ENCODE measurements at places on chromosomes 2 and 18.

DNA sequence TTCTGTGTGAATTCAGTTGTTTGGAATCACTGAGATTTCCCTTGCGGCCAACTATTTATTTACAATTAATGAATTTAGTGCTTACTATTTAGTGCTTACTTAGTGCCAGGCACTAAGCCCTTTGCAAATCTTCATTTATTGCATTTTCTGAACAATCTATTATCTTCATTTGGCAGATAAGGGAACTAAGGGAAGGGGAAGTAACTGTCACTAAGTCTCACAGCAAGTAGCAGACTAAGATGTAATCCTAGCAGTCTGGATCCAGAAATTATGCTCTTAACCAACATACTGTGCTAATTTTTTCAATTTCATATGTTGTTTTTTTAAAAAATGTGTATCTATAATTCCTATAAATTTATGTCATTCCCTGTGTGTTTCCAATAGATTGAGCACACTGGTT is 214.4 kb upstream of the EPC2 start:
- DNase-seq: no peak

DNA sequence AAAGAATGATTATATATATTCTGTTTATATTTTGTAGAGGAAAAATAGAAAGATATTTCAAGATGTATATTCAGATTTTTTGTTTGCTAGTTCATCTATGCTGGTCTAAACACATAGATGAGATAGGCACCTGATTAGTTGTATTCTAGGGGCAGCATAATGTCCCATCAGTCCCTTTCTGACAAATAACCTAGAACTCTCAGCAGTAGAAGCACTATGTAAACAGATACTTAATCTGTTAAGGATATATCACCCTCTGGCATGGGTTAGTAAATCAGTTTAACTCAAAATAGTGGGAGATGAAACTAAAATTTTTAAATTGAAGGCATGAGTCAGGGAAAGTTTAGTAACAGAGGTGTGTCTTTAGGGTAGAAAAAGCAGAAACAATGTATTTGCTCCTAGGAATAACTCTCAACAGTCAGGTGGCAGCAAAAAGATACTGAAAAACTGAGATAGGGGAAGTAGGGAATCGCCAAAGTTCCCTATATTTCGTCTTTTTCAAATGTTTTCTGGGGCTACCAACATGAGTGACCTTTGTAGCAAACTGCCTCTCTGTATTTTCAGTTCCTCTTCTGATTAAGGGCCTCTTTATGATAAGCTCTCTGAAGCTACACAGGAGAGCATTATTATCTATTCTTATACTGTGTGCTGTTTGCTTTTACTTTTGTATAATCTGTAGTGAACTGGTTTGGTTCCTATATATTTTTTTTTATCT is 5.7 kb downstream of the PPP1R1C start:
- DNase-seq: no peak

- DNase-seq: no peak
These were observed 2.8 kb downstream of the TMEM169 start for GRCh38 chr2:216084547-216084946.

- no peak for DNase-seq
These were observed 1312.6 kb upstream of the CHAC2 start for GRCh38 chr2:52454962-52455361.

DNA sequence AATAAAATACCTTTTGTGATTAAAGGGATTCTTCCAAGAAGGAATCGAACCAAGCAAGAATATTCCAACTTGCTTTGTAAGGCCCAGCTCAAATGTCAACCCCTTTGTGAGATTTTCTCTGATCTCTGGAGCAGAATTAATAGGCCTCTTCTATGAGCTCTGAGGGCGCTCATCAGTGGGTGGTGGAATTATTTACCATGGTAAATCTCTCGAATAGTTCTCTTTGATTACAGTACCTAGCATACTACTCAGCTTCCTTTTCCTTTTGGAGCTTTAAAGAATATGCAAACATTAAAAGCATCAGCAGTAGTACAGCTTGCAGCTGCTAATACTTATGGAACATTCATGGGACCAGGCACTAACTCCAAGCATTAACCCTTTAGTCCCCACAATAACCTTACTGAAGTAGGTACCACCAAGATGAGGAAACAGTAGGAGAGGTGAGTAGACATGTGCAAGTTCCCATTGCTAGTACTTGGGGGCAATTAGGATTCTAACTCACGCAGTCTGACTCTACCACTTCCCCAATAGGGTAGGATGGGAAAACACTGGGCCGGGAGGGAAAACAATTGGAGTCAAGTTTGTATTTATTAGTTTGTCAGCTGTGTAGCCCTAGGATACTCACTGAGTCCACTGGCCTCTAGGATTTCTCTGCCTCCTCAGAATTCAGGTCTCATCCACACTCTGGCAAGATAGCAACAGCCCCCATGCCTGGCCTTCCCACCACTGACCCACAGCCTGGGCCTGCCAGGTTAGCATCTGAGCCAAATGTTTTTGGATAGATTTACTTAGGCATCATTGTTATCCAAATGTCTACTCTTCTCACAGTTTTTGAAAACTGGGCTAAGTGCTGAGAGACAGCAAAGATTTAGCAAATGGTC is 21.7 kb downstream of the ADD2 start:
- DNase-seq: no peak

DNA sequence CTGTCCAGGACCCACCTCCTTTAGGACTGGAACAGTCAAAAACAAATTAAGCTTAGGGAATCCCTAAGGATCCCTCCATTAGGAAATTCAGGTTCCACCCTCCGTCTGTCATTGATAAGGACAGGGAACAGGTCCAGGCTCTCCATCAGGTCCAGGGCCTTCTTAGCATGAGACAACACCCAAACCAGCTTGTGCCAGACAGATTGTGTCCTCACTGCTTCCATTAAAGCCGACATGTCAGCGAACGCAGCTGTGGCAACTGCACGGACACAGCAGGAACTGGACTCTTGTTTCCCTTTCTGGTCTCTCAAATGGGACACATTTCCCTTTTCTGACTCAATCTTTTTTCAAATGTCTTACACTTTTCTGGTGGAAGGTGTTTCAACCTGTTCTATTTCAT is 81.4 kb downstream of the BCL11A start:
- DNase-seq: no peak

- DNase-seq: no peak
These were observed 75.2 kb downstream of the SEPTIN10 start for GRCh38 chr2:109538546-109538945.

DNA sequence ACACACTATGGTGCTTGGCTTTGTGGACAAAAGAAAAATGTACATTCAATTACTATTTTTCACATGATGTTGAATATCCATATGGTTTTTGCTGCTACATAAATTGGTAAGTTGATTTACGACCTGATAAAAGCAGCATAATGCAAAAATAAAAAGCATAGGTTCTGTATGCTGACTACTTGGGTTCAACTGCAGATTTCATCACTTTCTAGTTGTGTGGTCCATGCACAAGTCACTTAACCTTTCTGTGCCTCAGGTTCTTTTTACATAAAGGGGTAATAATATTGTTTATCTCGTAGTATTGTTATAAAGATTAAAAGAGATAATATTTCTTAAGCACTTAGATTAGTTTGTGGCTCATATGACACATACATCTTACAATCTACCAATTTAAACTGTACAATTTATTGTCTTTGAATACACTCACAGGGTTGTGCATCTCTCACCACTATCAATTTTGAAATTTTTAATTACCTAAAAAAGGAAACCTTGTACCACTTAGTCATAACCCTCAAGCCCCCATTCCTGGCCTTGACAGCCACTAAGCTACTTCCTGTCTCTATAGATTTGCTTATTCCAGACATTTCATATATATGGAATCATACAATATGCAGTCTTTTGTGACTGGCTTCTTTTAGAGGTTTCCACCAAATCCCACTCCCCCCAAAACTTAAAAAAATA is 1443.9 kb downstream of the SUCLG1 start:
- no peak for DNase-seq

- DNase-seq: peak; percentile 65
These were observed 47.7 kb downstream of the OSBPL6 start for GRCh38 chr2:178241844-178242551.

All from mucosa of gallbladder (tissue), 1 donor.